ENCODE measurements at places on chromosomes 4 and X.
A peak's percentile ranks its signal among the peaks of the same experiment; 100 is the strongest.

GRCh38 chr4:48137846-48138245, 3.8 kb upstream of the TXK start:
- DNase-seq = no peak

GRCh38 chrX:103310555-103311398, at the start of gene BEX2:
TSS of gene BEX2 (minus strand) at chrX:103310990. CDS start at chrX:103309976, 1,014 bp downstream.
- no peak for DNase-seq

GRCh38 chrX:134374910-134375309, 85.1 kb upstream of the HPRT1 start:
- DNase-seq = no peak

DNA sequence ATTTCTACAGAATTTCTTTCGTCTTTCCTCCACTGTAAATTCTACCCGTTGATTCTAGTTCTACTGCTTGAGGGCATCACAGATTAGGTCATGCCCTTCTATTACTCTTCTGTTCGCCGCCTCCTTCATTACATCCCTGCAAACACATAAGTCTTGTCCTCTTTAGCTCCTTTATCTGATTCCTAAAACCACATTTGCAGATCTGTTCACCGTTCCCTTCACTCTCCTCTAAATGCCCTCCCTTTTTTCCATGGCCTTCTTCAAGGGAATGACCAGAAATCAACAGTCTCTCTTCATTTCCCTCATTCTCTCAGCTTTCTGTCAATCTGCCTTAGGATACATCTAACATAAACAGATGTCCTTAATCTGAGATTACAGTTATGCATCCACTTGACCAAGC, 43.1 kb downstream of the BTC start:
- no peak for DNase-seq

DNA sequence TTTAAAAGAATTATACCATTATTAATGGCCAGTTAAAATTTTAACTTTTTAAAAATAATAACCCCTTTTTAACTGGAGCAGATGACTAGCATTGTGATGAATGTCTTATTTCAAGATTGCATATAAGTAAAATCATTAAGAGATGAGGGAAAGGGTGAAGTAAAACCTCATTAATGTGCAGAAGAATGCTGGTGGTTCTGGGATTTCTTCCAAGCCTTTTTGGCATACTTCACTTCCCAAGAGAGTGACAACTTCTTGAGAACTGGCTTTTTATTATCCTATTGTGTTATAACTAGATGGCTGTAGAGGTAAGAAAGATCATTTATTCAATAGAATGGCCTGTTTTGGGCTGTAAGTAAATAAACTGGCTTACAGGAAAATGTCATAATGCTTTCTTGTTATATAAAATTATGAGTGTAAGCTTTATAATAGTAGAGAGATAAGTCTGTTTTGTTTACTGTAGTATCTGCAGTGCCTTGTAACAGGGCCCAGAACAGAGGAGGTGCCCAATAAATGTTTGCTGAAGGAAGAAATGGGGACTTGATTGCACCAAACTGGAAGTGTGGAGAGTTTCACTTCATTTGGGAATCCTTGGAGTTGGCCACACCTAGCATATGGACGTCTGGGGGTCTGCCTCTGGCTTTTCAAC, 242.9 kb upstream of the PITX2 start:
- no peak for DNase-seq

GRCh38 chr4:92232566-92232965, 71.2 kb upstream of the GRID2 start:
- no peak for DNase-seq

DNA sequence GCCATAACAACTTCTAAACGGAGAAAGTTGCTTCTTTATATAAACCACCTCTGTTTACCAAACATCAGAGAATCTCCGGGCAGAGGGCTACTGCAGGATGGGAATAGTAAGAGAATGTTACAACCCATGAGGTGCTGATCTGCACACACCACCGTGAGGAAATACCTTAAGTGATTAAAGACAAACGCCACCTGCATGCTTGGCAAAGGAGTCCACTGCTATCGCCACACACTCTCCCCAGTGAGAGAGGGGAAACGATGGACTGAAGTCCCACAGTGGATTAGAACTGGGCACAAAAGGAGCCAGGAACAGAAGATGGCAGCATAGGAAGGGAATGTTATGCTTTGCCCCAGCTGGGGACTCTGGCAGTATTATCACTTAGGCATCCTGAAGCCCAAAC, 15.6 kb downstream of the MAML3 start:
- DNase-seq = no peak

GRCh38 chrX:43278440-43278839, 377.7 kb upstream of the MAOA start:
- DNase-seq = no peak

- DNase-seq = no peak
Observed at GRCh38 chr4:87050596-87050995, 115.8 kb downstream of the AFF1 start.

- DNase-seq = no peak
Observed at GRCh38 chr4:37978248-37978924, 18.2 kb downstream of the PTTG2 start.

- peak; percentile 69 for DNase-seq
Observed at GRCh38 chr4:8472689-8473197, 32.2 kb downstream of the TRMT44 start.

Measured in left renal pelvis (tissue), 4 donors.